ENCODE measurements at places on chromosomes 3 and 15. TPM values are rescaled to one million over a fixed set of nuclear protein-coding genes. Genes with fewer than 3 reads are reported as not detected.

Gene PLCB2
- 0.23 TPM for total RNA-seq

Gene IFRD2
- 57.7 TPM for total RNA-seq

Gene GDPGP1
- total RNA-seq, result 6.2 TPM

Gene CCR8
- total RNA-seq, result not detected

Gene KNL1
- 3.8 TPM for total RNA-seq

Gene ENTPD3
- not detected for total RNA-seq

Data from smooth muscle cell of the coronary artery (primary cell).